ENCODE measurements at places on chromosomes 12 and 14.

DNA sequence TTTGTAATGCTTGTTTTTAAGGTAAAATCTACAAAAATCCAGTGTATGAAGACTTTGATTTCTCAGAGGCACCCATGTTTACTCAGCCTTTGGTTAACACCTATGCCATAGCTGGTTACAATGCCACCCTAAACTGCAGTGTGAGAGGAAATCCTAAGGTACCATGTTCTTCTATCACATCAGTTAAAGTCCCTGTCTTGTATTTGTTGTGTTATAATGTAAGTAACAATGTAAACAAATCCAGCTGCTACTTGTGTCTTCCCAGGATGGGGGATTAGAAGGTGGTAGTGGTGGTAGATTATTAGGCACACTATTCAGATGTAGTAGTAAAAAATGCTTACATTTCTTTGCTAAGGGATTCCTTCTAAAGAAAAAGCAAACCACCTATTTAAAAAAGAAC lies 19.4 kb upstream of the CHPT1 start:
- no peak for DNase-seq

GRCh38 chr12:94437303-94437702 lies 22.4 kb downstream of the CEP83 start:
- no peak for DNase-seq

GRCh38 chr12:78208092-78208491 lies 377.4 kb downstream of the NAV3 start:
- DNase-seq: no peak

GRCh38 chr12:77723308-77723707 lies 107.4 kb upstream of the NAV3 start:
- DNase-seq: no peak

- no peak for DNase-seq
Observed at GRCh38 chr12:34398366-34398705, 376.0 kb downstream of the ALG10 start.
